ENCODE measurements at places on chromosomes 1 and 21. TPM values are rescaled to one million over a fixed set of nuclear protein-coding genes. Genes with fewer than 3 reads are reported as not detected.

LDLRAD2 gene
- total RNA-seq = 0.20 TPM

NLRP3 gene
- total RNA-seq = 0.64 TPM

NR5A2 gene
- total RNA-seq = 1.7 TPM

ADGRB2 gene
- total RNA-seq = 10.0 TPM

PGBD5 gene
- 16.1 TPM for total RNA-seq

LCE1B gene
- not detected for total RNA-seq

CCDC17 gene
- total RNA-seq = 0.64 TPM

CA14 gene
- total RNA-seq = 22.8 TPM

ANKRD34A gene
- total RNA-seq = 0.52 TPM

FASLG gene
- 0.12 TPM for total RNA-seq

IRF2BP2 gene
- 124 TPM for total RNA-seq

LCE3E gene
- not detected for total RNA-seq

CCDC30 gene
- total RNA-seq = 1.2 TPM

COP1 gene
- 20.3 TPM for total RNA-seq

SLC45A3 gene
- 6.6 TPM for total RNA-seq

S100A16 gene
- 42.2 TPM for total RNA-seq

CFAP141 gene
- not detected for total RNA-seq

RIPK4 gene
- total RNA-seq = 0.17 TPM

PTPN22 gene
- 0.40 TPM for total RNA-seq

OR6Y1 gene
- not detected for total RNA-seq

S1PR1 gene
- 58.1 TPM for total RNA-seq

AIM2 gene
- total RNA-seq = 0.57 TPM

ARHGEF10L gene
- total RNA-seq = 54.9 TPM

CELA3A gene
- total RNA-seq = not detected

MAP3K6 gene
- 46.6 TPM for total RNA-seq

NCF2 gene
- total RNA-seq = 5.8 TPM

RAB42 gene
- 1.5 TPM for total RNA-seq

A3GALT2 gene
- not detected for total RNA-seq

TPTE gene
- not detected for total RNA-seq

LIN28A gene
- not detected for total RNA-seq

PRR9 gene
- total RNA-seq = not detected

MROH9 gene
- total RNA-seq = not detected

CFHR5 gene
- not detected for total RNA-seq

PADI1 gene
- total RNA-seq = not detected

CLCNKB gene
- total RNA-seq = 2.1 TPM

FNBP1L gene
- total RNA-seq = 23.6 TPM
